ENCODE measurements at places on chromosomes 7 and 10.

DNA sequence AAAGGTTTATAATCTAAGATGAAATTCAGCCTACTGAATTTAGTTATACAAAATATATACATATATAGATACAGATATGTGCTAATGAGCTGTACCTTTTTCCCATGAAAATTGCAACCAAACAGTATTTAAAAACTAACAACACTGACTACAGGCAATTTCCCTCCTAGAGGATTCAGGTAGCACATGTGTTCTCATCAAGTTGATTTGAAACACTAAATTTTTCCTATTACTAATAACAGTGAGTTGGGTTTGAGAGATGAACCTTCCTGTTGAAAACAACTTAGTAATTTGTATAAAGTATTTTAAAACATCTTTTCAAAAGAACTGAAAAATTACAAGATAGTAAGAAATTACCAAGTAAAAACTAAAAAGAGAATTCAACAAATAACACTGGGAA, 51.5 kb downstream of the COA1 start:
- DNase-seq, result no peak

DNA sequence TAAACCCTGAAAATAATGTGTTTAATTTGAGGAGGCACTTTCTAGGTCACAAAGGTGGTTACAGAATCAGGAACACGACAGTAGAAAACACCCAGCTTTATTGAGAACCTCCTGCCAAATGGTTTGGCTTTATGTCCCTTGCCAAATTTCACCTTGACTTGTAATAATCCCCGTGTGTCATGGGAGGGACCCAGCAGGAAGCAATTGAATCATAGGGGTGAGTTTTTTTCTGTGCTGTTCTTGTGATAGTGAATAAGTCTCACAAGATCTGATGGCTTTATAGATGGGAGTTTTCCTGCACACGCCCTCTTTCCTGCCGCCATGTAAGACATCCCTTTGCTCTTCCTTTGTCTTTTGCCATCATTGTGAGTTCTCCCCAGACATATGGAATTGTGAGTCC, 193.8 kb upstream of the KLF6 start:
- DNase-seq, result no peak

DNA sequence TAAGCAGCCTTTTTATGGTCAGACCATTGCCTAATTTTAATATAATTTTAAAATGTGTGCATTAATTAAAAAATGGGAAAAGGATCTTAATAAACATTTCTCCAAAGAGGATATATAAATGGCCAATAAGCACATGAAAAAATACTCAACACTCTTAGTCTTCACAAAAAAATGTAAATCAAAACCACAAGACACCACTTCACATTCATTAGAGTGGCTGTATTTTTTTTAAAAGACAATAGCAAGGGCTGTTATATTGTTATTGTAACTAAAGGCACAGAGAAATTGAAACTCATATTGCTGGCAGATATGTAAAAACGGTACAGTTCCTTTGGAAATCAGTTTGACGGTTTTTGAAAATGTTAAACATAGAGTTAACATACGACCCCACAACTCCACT, 3.2 kb upstream of the CROT start:
- DNase-seq, result no peak

- no peak for DNase-seq
Observed at GRCh38 chr10:60920479-60920878, 23.5 kb downstream of the RHOBTB1 start.

DNA sequence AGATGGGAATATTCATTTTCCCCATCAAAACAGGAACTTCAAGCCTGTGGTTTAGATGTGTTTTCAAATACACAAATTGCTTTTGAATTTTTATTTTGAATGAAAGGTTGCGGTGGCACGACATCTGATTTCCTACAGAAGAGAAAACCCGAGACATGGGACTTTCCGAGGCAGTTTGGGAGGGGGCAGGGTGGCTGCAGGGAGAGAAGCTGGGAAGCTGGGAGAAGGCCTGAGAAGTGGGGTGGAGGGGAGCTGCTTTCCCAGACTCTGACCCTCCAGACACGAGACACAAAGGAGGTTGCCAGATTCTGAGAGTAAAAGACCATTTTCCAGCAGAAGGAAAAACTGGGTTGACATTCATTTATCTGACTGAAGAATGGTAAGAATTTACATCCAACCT, 19.6 kb downstream of the TMEM176A start:
- no peak for DNase-seq

DNA sequence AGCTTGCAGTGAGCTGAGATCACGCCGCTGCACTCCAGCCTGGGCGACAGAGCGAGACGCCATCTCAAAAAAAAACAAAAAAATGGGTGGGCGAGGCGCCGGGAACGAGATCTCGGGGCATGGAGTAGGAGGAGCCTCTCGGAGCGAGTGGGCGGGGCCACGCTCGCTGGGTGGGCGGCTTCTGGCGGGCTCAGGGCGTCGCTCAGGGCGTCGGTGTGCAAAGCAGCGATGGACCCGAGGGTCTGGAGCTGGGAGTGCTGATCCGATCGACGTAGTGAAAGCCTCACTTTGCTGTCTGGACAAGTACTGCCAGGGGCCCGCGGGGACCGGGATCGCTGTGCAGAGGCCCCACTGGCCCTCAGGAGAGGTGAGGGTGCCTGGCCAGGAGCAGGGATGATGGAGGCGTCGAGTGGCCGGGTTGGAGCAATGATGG, 22.6 kb upstream of the AMZ1 start:
- DNase-seq, result no peak
